Amygdala (tissue), 56 donors: ENCODE measurements at places on chromosomes 2 and 18.

DNA sequence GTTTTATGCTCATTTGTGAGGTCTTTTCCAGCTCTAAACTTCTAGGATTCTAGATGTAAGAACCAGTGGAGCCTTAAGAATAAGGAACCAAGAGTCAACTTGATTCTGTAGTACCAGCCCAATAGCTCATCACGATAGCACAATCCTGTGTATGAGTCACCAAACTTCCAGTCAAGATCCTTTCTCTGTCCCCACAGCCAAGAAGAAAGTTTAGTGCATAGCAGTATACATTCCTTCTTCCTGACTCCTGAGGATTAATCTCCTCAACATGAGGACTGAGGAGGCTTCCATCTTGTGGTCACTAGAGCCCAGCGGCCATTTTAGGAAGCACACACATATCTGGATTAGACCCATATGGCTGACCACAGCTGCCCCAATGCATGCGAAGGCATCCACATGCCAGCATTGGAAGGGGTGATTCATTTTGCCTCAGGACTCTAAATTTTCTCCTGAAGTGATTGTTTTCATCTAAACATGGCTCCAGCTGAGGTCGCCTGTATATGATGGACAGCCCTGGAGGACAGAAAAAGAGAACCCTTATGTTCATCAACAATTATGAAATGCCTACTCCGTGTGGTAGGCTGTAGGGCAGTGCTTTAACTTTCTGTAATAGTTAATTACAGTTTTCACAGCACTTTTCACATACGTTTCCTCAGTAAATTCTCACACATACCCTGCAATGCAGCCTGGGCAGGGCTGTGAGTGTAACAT is 53.5 kb downstream of the RASGRP3 start:
- no peak for DNase-seq

- DNase-seq = no peak
Observed at GRCh38 chr2:238046725-238047270, 14.0 kb upstream of the SCLY start.

- no peak for DNase-seq
Observed at GRCh38 chr2:185278761-185279160, 459.8 kb upstream of the FSIP2 start.

DNA sequence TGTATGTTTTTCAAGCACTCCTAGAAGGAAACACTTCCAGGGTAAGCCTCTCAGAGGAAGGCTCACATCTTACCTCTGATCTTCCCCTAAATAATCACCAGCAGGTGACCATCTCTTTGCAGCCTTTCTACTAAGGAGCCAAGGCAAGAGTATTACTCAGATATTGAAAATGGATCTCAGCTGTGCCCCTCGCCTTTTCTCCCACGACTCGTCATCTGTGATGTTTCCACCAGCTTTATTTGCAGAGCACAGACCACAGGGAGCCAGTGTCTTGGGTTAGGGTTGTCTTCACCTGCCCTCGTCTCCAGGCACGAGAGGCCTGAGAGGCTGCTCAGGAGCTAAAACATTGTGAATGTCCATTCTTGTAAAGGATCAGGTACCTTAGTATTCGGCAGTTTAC is 16.9 kb upstream of the SCLY start:
- no peak for DNase-seq

- DNase-seq = no peak
Observed at GRCh38 chr2:239874636-239875356, 150.3 kb downstream of the NDUFA10 start.

GRCh38 chr2:98615481-98615880 is 7.1 kb downstream of the UNC50 start:
- DNase-seq = no peak

DNA sequence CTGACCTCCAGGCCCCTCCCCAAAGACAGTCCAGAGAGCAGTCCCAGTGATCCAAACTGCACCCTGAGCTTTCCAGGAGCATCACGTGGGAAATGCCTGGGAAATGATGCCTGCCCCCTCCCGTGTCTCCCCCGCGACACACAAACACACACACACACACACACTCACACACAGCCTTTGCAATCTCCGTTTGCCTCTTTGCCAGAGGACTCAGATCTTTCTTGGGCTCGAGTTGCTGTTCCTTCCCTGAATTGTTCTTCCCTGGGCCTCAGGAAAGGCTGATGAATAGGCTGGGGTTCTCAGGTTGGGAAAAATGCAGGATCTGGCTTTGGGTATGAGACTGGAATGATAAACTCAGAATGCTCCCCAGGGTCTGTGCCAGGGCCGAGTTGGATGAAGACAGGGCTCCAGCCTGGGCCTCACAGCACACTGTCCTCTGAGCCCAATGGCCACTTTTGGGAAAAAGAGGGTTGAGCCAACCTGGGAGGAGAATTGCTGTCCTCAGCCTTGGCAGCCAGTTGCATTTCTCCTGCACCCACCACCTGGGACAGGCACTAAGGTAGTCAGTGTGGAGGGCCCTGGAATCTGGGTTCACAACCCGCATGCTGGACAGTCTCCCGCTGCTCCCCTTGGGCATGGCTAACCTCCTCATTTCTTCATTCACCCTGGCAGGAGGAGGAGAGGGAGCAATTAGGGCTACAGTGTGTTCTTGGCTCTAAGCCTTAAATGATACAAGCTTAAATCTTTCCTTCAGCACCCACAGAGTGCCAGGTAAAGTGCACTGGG is 43.9 kb upstream of the ATP6V1B1 start:
- no peak for DNase-seq

GRCh38 chr18:7242926-7243325 is 12.0 kb downstream of the LRRC30 start:
- DNase-seq = no peak

DNA sequence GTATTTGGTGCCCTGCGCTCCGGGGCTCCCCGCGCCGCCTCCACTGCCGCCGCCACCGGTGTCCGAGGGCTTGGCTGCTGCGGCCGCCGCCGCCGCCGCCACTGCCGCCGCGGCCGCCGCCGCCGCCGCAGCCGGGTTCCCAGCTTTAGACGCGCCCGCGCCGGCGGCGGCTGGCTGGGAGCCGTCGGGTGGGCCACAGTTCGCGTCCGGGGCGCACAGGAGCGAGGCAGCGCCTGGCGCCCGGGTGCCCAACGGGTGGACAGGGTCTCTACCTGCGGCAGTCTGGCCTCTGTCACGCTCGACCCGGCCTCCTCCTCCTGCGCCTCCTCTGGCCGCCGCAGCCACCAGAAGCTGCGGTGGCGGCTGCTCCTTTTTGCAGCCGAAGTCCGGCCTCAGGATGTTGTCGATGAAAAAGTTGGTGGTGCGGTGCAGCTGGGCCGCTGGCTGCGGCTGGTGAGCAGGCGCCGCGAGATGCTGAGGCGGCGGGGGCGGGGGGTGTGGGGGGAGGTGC is 951 bp downstream of the EN1 start:
- DNase-seq = no peak

GRCh38 chr2:157337978-157338377 is 12.4 kb upstream of the ERMN start:
- no peak for DNase-seq

- DNase-seq = no peak
Observed at GRCh38 chr18:2979871-2980790, 32.8 kb downstream of the LPIN2 start.

DNA sequence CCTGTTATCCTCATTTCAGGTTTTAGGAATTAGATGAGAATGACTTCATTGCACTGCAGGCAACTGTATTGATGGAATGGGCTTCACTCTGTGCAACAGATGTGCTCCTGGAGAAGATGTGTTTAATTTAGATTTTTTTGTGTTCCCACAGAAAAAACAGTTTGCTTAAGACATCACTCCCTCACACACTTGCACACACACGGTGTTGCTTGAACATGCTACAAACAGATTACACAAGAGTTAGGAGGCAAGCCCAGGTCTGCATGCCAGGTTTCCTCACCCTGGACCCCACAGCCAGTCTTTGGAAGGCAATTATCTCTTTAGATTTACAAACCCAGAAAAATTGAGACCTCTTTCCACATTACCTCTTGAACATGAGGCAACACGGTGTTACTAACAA is 93.7 kb upstream of the KLHL29 start:
- no peak for DNase-seq

DNA sequence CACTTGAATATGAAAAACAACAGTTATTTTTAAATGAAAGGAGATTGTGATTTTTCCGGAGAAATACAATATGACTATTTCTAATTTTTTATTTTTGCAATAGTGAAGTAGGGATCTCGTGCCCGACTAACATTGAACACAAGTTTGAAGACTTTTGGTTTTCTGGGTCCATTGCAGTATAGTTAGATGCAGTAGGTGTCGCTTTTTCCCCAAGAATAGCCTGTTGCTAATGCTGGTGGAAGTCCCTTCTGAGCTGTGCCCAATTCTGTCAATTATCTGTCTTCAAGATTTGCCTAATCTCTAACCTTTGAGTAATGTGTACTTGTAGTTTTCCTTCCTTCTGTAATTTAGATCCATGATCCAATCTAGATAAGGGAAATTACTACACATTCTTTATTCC is 36.5 kb downstream of the SEMA4F start:
- DNase-seq = no peak
